Stimulated activated CD4-positive, alpha-beta T cell treated with anti-CD3 and anti-CD28 coated beads, Interleukin-12 subunit alpha, Interleukin-12 subunit beta, amount 100 ng/mL, for 48 hours (primary cell): ENCODE measurements at places on chromosomes 7 and 10.

GRCh38 chr10:48885376-48885775 lies 54.3 kb downstream of the LRRC18 start:
- no peak for DNase-seq

DNA sequence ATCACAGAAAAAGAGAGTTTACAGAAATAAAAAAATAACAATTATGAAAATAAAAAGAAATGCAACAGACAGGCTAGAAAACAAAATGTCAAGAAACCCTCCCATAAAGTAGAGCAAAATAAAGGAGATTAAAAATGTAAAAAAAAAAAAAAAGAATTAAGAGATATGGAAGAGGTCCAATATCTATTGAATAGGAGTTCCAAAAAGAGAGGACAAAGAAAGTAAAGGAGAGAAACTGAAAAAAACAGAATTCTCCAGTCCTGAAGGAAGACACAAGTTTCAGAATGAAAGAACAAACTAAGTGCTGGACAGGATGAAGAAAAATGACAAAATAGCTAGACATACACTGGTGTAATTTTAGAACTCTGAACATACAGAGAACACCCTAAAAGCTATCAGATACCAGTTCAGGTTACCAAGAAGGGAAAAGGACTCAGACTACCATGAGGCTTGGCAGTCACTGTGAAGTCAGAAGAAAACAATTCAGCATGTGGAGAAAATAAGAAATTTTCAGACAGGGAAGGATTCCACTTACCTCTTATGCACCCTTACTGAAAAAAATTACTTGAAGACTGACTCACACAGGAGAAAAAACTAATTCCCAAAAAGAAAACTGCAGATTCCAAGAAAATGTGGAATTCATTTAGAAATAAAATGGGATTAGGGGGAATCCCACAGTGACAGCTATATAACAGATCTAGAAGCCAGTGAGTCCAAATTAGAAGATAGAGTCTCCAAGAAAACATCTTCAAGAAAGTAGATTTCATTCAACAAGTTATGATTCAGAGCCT lies 40.4 kb upstream of the ABLIM1 start:
- DNase-seq: no peak

GRCh38 chr10:99406149-99406548 lies 24.3 kb downstream of the GOT1 start:
- DNase-seq: no peak

- no peak for DNase-seq
Observed at GRCh38 chr7:2383543-2384274, 19.7 kb upstream of the CHST12 start.

DNA sequence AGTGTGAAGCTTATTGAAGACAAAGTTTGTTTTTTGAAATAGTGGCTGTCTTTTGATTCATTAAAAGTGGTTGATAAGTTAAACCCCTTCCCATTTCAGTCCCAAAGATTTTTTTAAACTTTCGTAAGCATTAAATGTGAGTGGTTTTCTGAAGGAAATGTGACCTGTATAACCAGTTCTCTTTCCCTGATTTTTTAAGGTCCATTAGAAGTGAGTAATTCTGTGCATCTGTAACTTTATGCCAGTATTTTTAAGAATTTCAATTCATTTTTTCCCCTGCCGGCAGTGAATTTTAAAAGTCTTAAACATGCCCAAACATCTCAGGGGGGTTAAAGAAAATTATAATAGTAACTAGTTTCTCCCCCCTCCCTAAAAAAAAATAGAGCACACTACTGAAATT lies 254.6 kb upstream of the SP8 start:
- DNase-seq: no peak

DNA sequence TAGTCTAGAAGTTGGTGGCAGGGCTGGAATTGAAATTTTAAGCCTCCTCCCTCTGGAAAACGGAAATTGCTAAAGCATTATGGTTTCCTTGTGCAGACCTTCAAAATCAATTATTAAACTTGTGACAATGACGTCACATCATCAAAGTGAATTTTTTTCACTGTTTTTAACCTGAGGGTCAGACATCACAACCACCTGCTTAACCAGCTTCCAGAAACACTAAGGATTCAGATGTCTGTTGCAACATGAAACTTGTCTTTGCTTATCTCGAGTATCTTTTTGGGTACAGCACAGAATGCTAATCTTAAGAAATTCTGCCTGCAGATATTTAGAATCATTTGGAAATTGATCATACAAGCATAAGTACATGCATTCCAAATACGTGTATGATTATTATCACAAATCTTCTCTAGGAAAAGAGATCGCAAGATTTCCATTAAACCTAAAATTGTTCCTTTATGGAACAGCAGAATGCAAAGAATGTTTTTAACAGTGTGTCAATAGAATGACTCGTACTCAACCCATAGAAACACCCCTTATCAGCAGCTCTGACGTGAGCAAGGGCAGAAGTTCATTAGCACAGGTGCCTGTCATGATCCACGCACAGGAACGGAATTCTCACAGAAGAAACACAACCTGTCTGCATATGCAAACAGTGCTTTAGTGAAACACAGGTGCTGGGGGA lies 4.1 kb upstream of the GTPBP4 start:
- DNase-seq: no peak

DNA sequence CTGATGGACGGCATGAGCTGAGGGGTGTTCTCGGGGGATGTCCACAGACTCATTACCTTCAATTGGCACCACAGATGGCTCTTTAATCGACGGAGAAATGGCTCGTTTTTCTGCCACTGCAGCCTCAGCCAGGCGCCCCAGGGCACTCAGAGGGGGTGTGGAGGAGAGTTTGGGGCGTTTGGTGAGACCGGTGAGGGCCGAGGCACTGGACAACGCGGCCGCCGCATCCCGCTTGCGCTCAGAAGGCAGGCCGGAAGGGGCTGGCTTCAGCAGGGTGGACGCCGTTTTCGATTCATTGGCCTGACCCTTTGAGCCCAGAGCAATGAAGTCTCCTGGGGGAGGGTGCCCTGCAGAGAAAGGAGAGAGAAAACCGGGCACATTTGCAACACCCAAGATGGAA lies 1.3 kb downstream of the INTS1 start:
- DNase-seq: no peak

- DNase-seq: no peak
Observed at GRCh38 chr7:46173476-46174195, 252.6 kb upstream of the IGFBP3 start.

DNA sequence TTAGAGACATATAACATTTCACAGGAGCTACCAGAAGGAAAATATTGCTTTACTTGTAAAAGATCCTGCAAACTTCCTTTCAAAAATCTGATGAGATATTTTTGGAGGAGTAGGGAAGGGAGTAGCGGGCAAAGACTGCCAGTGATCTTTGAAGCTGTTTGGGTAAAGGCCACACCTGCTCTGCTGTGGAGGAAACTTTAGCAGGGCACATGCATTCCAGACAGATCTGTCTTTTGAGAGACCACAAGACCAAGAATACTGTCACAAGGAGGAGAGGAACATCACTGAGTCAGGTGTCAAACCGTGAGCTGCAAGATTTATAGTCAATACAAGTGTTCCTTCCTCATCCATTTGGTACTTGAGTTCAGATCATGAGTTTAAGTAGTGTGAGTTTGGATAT lies 654.4 kb downstream of the DNAJB9 start:
- no peak for DNase-seq

DNA sequence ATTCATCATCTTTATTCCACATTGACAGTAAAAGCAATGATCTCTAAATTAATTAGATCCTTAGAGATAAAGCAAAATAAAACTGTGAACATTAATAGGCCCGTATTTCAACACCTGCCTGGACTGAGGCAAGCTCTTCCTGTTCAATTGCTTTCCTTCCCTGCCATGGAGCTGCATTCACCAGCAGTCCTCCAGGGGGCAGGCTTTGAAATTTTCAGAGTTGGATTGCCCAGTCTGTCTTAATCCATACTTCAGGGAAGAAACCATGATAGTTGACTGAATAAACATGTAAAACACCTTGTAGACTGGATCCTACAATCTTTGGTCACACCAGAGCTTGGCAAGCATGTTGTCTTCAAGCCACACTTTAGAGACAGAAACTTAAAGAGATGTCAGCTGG lies 936.6 kb downstream of the NRG3 start:
- DNase-seq: no peak

DNA sequence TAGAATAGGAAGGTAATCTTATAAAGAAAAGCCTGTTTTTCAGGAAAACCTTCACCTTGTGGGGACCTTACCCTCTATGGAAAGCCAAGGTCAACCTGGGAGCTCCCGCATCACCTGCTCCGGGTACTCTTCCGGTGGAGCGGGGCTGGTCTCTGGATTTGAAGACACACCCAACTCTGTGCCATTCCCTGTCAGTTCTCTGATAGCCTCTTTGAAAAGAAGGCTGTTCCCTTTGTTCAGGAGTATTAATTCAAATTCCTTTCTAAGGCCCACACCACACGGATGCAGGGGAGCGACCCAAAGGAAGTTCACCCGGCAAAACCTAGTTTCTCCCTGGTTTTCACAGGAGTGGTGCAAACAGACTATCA lies 10.7 kb downstream of the CTBP2 start:
- no peak for DNase-seq

- DNase-seq: no peak
Observed at GRCh38 chr10:109676703-109677102, 246.6 kb downstream of the XPNPEP1 start.

- DNase-seq: no peak
Observed at GRCh38 chr10:69495666-69496065, 44.4 kb downstream of the TSPAN15 start.

GRCh38 chr7:149093228-149093627 lies 2.7 kb upstream of the ZNF786 start:
- no peak for DNase-seq

DNA sequence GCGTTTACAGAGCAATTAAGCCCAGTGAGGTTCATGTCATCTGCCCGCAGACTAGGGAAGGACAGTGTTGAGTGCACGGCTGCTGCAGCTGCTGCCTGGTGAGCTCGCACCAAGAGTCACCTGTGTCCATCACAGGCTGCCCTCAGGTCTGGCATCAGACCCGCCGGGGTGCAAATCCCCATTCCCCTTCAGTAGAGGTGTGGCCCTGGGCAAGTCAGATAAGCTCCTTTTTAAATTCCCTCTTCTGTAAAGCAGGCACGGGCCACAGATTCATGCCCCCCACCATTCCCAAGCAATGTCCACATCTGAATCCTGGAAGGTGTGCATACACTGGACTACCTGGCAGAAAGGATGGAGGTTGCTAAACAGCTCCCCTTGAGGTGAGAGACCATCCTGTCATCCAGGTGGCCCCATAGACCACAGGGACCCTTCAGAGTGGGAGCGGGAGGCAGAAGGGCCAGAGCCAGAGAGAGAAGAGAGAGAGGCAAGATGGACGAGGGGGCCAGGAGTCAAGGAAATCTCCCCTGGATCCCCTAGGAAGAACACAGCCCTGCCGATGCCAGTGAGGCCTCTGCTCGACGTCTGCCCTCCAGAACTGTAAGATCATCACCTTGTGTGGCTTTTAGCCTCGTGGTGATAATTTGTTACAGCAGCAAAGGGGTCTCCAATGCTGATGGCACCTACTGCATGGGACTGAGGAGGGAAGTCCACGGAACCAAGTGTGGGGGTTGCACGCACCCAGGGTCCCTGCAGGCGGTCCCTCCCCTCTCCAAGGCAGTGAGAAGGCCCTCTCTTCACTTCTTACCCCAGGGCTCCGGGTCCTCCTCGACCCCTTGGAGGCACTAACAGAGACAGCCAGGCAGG lies 168.8 kb downstream of the TCERG1L start:
- no peak for DNase-seq

DNA sequence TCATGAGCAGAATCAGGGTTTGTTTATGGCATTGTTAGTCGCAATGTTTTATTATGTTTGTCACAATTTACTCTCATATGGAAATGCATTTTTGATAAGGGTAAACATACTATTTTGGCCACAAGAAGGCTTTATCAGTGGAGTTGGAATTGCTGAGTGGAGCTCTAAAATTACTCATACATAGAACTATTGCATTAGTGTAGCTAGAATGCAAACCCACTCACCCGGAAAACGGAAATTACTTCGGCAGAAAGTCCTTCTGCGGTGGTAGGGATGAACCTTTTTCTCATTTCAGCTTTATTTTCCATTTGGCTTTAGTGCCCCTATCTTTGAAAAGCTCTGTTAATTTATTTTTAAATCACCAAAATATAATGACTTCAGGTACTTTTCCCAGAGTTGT lies 42.8 kb upstream of the NPY start:
- DNase-seq: no peak

GRCh38 chr7:77352665-77353406 lies 63.3 kb downstream of the GSAP start:
- DNase-seq: no peak

DNA sequence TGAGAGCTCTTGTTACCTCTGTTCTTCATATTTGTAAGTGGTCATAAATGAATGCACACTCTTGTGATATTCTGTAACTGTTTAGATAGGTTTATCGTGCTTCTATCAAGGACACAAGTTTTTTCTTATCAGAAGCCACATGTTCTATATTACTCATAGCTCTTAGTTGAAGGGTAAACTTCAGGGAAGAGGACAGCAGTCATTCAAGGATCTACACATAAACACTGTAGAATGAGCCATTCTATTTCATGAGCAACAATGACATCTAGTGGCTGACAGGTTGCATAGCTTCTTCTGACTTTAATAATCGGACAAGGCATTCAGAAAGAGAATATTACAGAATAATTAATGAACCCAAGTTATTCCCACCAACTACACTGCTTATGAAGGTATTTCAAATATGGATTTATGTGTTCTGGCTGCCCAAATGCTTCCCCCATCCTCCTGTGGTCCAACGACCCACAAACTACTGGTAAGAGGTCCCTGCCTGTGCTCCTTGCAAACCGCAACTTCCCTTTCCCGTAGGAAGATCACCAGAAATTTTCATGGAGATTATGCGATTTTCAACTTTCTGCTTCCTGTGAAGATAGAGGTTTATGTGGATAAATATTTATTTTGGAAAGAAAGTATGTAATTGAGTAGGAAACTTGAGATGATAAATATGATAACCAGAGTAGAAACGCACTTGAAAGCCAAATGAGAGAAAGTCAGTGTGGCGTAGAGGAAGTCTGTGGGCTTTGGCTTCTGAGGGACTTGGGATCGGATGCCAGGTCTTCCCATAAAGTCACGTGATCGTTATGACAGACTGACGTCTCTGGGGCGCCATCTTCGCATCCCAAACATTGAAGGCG lies 16.8 kb upstream of the ABCB5 start:
- no peak for DNase-seq
